ENCODE measurements at places on chromosomes 6 and 20.

GRCh38 chr6:5302220-5302946, 41.1 kb downstream of the FARS2 start:
- peak; percentile 34 for DNase-seq

DNA sequence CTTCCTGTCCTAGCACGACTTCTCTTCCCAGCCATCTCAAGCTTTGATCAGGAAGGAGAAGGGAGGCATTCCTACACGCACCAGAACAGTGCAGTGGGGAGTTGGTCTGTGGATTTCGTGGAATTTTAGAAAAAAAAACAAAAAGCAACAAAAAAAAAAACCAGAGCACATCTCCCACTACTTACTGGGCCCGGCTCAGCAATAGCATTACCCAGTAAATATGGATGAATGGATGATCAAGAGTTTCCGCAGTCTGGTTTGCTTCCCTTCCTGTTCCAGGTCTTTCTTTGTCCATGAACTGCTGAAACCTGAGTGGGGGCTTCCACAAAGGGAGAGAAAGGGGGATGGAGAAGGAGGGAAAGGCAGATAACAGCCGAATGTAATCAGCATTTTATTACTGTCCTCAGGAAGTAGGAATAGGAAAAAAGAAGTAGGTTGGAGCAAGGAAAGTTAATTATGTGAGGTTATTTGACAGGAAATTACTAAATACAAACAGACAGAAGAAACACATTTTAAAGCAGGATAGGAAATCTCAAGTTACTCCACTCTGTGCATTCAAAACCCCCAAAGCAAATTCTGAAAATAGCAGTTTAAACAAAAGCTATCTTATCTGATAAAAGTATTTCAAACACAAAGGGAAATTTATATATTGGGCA, 349.0 kb downstream of the PRL start:
- no peak for DNase-seq

DNA sequence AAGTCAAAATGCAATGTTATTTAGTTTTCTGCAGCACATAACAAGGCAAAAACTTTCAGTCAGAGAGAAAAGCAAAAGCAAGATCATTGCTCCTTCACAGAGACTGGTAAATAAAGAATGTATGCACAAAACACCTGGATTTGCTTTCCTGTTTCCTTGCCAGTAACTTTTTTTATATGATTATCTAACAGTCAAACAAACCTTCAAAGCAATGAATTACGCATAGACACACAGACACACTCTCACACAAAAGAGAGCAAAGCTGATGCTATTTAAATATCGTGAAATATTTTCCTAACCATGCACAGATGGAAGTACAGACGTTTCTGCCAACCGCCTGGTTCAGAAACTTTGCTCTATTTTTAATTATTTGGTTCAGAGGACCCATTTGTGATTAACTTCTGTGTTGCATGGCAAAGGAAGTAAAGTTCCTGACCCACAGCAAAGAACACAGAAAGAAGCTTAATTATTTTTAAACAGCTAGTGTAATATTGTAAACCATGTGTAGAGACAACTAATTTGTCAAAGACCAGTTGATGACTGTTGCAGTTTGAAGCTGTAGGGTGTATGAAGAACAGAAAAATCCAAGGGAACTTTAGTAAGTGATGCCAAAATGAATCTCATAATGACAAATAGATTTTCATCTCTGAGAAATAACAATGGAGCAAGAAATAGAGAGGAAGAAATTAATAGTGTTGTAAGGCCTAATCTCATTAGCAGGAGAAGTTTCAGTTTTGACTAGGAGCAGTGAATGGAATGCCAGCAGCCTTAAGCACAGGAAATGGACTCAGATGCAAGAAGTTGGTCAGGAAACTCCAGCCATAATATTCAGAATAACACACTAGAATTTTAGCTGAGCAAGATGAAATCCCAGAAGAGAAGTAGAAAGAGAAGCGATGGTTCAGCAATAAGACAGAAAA, 24.1 kb downstream of the ATXN1 start:
- DNase-seq: no peak

GRCh38 chr6:104166055-104166668, 693.6 kb downstream of the HACE1 start:
- no peak for DNase-seq

- no peak for DNase-seq
Observed at GRCh38 chr6:33595001-33595846, 15.1 kb upstream of the BAK1 start.
